ENCODE measurements at places on chromosomes 6 and 20. TPM values are rescaled to one million over a fixed set of nuclear protein-coding genes. Genes with fewer than 3 reads are reported as not detected.

- no peaks in the 10 kb centered on the region for H3K36me3 ChIP-seq
- H3K27me3 ChIP-seq = no peaks in the 10 kb centered on the region
- DNase-seq = no peak
- H3K4me1 ChIP-seq = no peaks in the 10 kb centered on the region
- H3K27ac ChIP-seq = no peak overlapping the region
These were observed 736.8 kb downstream of the RFPL4B start for GRCh38 chr6:113083947-113084346.

Gene CST4
- not detected for total RNA-seq

Gene HLA-DPA1
- not detected for total RNA-seq

- no peaks in the 10 kb centered on the region for H3K4me1 ChIP-seq
- no peaks in the 10 kb centered on the region for H3K36me3 ChIP-seq
- H3K27me3 ChIP-seq = no peaks in the 10 kb centered on the region
- DNase-seq = no peak
These were observed 50.0 kb downstream of the SASH1 start for GRCh38 chr6:148392671-148393070.

Measured in SJSA1 (cell line).